ENCODE measurements at places on chromosomes 12 and 14.
A peak's percentile ranks its signal among the peaks of the same experiment; 100 is the strongest.

- no peak for DNase-seq
Observed at GRCh38 chr12:12922978-12923377, 29.0 kb downstream of the GPRC5D start.

- DNase-seq, result no peak
Observed at GRCh38 chr12:47080725-47081502, 1.2 kb upstream of the AMIGO2 start.

GRCh38 chr14:81401420-81402122 is 1.4 kb upstream of the STON2 start:
- DNase-seq, result no peak

DNA sequence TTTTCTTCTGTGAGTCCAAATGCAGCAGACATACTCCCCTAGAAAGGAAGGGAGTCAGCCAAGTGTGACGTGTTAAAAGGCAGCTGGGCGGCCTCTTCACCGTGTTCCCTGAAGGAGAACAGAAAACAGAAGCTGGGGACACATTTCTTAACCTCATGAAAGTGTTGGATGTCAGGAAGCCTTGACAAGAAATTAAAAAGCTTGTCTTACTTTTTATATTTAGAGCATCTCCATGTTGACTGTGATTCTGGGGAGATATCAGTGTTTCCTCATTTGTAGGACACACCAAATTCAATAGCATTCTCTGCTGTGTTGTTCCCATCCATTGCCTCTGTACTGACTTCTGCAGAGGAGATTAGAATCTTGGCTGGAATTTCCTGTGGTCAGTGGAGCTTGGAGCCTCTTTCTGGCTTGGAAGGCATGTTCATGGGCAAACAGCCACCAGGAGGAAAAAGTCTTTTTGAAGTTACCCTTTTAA is 93.7 kb downstream of the RMST start:
- peak; percentile 81 for DNase-seq

DNA sequence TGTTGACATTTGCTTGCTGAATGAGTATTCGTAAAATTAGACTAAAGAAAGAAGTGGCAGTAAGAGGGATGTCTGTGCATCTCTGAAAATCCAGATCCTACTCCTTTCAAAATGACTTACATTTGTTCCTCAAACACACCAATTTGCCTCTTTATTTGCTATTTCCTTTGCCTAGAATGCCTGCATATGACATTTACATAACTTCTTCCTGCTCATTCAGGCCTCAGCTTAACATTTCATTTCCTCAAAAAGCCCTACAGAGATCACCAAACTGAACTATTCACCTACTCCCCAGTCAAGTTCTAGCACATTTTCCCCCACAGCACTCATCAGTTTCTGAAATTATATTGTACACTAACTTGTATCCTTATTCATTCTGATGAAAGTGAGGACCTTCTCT is 907.2 kb downstream of the LRFN5 start:
- DNase-seq, result no peak

DNA sequence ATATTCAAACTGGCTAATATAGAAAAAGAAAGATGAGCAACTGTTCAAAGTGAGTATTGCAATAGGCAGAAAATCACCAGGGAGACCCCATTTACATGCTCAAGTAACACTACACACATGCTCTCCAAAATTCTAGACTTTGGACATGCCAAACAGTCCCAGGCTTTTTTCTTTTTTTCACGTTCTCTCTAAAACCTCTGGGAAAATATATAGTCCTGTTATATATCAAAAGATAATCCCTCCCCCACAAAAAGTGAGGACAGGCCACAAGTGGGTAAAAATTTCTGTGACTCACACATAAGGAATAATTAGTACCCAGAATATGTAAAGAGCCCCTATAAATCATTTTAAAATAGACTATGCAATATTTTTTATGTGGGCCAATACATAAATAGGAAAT is 55.2 kb downstream of the EFCAB11 start:
- no peak for DNase-seq

DNA sequence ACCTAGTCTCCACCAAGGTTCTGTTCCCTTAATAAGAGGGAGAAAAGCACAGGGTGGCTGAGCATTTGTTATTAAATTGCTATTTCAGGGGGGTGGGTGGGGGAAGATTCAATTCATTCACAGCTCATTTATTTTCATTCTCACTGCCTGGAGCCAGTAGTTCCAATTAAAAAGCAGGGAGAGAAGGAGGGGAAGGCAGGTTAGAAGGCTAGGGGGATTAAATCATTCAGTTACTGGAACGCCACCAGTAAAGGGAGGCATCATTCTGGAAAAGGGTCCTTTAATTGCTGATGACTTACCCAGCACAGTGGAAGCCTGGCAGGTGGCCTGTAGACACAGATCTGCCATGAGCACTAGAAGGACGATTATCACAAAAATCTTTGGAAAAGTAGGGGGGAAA is 47.4 kb downstream of the NIN start:
- DNase-seq, result peak; percentile 35

DNA sequence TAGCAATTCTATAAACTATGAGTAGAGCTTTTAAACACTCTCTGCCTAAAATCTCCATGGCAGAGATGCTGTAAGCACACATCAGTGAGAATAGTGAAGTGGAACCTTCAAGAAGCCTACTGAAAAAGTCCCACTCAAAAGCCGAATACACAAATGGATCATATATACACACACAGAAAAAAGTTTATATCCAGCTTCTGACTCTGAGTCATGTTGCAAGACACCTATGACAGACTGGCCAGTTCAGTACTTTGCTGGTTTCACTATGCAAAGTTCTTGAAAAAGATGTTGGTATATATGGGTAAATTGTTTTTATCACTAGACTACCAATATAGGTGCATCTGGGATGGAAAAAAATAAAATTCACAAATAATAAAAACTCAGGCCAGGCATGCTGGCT is 126.1 kb downstream of the KCNK10 start:
- no peak for DNase-seq

DNA sequence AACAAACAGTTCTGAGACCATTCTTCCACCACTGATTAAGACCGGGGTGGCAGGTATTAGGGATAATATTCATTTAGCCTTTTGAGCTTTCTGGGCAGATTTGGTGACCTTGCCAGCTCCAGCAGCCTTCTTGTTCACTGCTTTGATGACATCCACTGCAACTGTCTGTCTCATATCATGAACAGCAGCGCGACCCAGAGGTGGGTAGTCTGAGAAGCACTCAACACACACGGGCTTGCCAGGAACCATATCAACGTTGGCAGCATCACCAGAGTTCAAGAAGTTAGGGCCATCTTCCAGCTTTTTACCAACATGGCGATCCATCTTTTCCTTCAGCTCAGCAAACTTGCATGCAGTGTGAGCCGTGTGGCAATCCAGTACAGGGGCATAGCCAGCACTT is 16.9 kb downstream of the AEBP2 start:
- DNase-seq, result no peak

DNA sequence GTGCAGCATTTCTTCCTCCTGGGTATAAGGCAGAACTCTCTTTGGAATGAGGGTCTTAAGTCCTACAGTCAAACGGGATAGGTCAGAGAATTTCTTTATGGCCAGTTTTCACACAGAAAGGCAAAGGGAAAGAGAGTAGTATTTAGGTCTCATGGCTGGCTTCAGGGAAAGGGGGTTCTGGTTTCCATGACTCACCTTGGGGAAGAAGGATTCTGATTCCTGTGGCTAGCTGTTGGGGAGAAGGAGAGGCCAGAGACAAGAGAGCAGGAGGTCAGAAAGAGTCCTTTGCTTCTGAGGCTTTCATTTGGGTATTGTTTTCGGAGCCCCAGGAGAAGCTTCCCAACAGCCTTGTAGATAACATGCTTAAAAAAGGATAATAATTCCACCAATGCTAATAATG is 332.5 kb downstream of the NPAS3 start:
- DNase-seq, result no peak

DNA sequence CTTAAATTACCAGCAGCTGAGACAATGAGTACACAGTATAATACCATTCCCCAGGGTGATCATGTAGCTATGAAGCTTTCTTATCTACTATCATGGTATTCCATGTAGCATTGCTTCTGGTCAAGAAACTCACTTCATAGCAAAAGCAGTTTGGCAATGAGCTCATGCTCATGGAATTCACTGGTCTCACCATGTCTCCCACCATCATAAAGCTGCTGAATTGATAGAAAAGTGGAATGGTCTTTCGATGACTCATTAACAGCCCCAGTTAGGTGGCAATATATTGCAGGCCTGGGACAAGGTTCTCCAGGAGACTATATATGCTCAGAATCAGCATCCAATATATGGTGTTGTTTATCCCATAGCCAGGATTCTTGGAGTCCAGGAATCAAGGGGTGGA is 553.7 kb downstream of the FOXG1 start:
- no peak for DNase-seq

GRCh38 chr12:25712169-25712568 is 159.1 kb upstream of the LMNTD1 start:
- DNase-seq, result no peak
